Type B pancreatic cell (in vitro differentiated cells): ENCODE measurements at places on chromosomes 7 and 10. TPM values are rescaled to one million over a fixed set of nuclear protein-coding genes. Genes with fewer than 3 reads are reported as not detected.

The ANKRD16 gene
- 6.7 and 15.3 TPM in 2 replicates for total RNA-seq

- peak overlapping the region; percentile 71 for H3K4me3 ChIP-seq
- no peaks in the 10 kb centered on the region for H3K27me3 ChIP-seq
- no peak for DNase-seq
- peaks cover 22% of the 10 kb centered on the region for H3K36me3 ChIP-seq
- H3K27ac ChIP-seq, result peak overlapping the region; percentile 86
- peaks cover 65% of the 10 kb centered on the region for H3K4me1 ChIP-seq
Measured at GRCh38 chr7:55053651-55054571, 35.1 kb downstream of the EGFR start.

DNA sequence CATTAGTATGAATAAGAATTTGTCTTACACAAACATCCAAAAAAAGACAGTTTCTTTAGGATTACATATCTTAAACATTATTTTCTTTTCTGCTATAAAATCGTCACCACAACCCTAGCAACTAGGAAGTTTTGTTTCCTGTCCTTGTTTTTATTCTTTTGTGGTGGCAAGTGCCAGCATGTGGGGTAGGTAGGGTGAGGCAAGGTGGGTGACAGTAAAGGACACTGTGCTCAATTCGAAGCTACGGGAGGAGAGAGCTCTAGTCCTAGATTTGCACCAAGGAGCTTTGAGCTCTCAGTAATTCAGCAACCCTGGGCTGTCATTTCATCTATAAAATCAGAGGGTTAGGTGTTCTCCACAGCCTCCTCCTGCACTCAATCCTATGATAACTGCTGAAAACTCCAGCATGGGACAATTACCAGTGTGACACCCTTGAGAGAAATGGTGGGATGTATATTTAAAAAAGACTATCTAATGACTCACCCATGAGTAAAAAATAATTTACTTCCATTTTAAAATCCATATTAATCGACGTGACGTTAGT is 187.1 kb downstream of the FAM107B start:
- H3K4me3 ChIP-seq, result peak overlapping the region; percentile 64
- no peak for DNase-seq

The TUBAL3 gene
- total RNA-seq, result 0.19 and 0.40 TPM in 2 replicates

- no peak for DNase-seq
- no peak overlapping the region for H3K27ac ChIP-seq
- peak overlapping the region; percentile 93 for H3K4me3 ChIP-seq
- no peaks in the 10 kb centered on the region for H3K27me3 ChIP-seq
Measured at GRCh38 chr7:88217675-88218428, 2.0 kb downstream of the SRI start.

GRCh38 chr10:3588816-3589215 is 196.2 kb downstream of the KLF6 start:
- no peak overlapping the region for H3K27ac ChIP-seq
- peaks cover 3% of the 10 kb centered on the region for H3K27me3 ChIP-seq
- no peak overlapping the region for H3K4me3 ChIP-seq

GRCh38 chr10:16392531-16393069 is 44.2 kb upstream of the PTER start:
- H3K4me1 ChIP-seq, result no peaks in the 10 kb centered on the region
- peaks cover 3% of the 10 kb centered on the region for H3K27me3 ChIP-seq
- no peak overlapping the region for H3K27ac ChIP-seq
- no peak for DNase-seq
- no peak overlapping the region for H3K4me3 ChIP-seq
- H3K36me3 ChIP-seq, result no peaks in the 10 kb centered on the region

DNA sequence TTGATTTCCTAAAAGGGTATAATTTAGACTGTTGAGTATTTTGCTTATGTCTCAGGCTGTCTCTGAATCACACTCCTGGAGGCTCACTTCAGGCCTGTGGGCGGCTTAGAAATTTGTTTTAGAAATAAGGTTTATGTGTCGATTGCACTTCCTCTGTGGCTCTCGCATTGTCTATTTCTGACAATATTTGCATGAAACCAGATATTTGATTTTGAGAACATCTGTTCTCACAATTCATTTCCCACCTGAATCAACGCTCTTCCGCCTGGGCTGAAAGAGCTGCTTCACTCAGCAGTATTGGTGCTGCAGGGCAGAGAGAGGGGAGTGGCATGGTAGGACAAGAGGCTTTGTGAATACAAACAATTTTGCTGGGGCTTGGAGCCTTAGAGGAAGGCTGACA is 262.0 kb downstream of the ADRA2A start:
- no peak overlapping the region for H3K27ac ChIP-seq
- no peaks in the 10 kb centered on the region for H3K4me1 ChIP-seq
- no peak for DNase-seq
- no peak overlapping the region for H3K4me3 ChIP-seq
- H3K36me3 ChIP-seq, result peaks cover 4% of the 10 kb centered on the region

DNA sequence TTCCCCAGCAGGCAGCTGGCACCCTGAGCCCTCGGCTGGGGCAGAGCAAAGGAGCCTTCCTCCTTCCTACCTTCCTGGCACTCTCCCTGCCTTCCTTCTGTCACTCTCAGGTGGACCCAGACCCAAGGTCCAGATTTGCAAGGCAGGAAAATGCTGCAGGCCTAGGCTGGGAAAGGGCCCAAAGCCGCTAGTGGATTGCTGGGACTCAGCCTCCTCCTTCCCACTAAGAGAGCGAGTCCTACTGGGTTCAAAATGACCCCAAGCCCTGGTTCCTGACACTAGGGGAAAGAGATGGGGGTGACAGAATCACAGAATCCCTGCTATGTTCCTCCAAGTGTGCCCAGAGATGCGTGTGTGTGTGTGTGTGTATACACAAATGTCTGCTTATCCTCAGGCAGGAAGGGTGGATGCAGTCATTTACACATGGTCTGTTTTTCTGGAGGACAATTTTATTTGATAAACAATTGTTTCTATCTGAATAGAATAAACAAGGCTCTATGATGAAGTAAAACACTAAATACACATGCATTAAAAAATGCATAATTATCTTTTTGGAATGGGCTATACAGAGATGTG is 1.3 kb upstream of the PLAU start:
- H3K27ac ChIP-seq, result no peak overlapping the region
- H3K27me3 ChIP-seq, result peaks cover 60% of the 10 kb centered on the region
- H3K36me3 ChIP-seq, result no peaks in the 10 kb centered on the region
- no peak for DNase-seq

The YKT6 gene
- 82.4 and 97.4 TPM in 2 replicates for total RNA-seq

- no peak overlapping the region for H3K27ac ChIP-seq
- no peak for DNase-seq
- no peak overlapping the region for H3K4me3 ChIP-seq
- no peaks in the 10 kb centered on the region for H3K4me1 ChIP-seq
Measured at GRCh38 chr10:75165684-75166622, 44.6 kb upstream of the VDAC2 start.

- no peaks in the 10 kb centered on the region for H3K27me3 ChIP-seq
- DNase-seq, result no peak
- H3K4me1 ChIP-seq, result no peaks in the 10 kb centered on the region
Measured at GRCh38 chr10:95716866-95717265, 23.1 kb upstream of the TCTN3 start.

The TEX47 gene
- not detected in 2 replicates for total RNA-seq

GRCh38 chr7:30249316-30249715 is 35.1 kb upstream of the ZNRF2 start:
- no peak for DNase-seq
- peaks cover 25% of the 10 kb centered on the region for H3K4me1 ChIP-seq
- no peaks in the 10 kb centered on the region for H3K36me3 ChIP-seq
- no peak overlapping the region for H3K27ac ChIP-seq

GRCh38 chr7:53302496-53303246 is 267.2 kb downstream of the POM121L12 start:
- no peak overlapping the region for H3K4me3 ChIP-seq
- DNase-seq, result no peak
- H3K4me1 ChIP-seq, result no peaks in the 10 kb centered on the region
- H3K36me3 ChIP-seq, result no peaks in the 10 kb centered on the region
- no peak overlapping the region for H3K27ac ChIP-seq

The KIAA1217 gene
- total RNA-seq, result 73.2 and 99.0 TPM in 2 replicates

- DNase-seq, result no peak
- no peaks in the 10 kb centered on the region for H3K36me3 ChIP-seq
- no peaks in the 10 kb centered on the region for H3K27me3 ChIP-seq
- no peak overlapping the region for H3K4me3 ChIP-seq
- no peak overlapping the region for H3K27ac ChIP-seq
- peaks cover 12% of the 10 kb centered on the region for H3K4me1 ChIP-seq
Measured at GRCh38 chr7:30177186-30177585, 42.4 kb downstream of the MTURN start.

The SMURF1 gene
- 22.1 and 31.3 TPM in 2 replicates for total RNA-seq

DNA sequence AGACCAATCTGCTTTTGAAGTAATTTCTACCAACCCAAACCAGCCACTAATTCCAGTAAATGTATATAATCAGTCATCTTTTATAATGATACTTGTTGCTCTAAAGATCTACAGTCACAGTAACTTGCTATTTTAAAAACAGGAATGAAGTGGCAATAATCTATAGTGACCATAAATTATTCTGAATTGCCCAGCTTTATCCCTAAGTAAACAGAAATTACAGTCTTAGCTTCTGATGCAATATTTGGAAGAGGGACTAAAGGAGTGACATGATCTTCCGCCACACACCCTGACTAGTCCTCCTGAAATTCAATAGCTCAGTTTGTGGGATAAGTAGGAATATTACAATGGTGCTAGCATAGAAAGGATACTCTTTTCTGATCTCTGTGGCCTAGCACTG is 96.1 kb downstream of the ATE1 start:
- DNase-seq, result no peak
- H3K4me1 ChIP-seq, result peaks cover 15% of the 10 kb centered on the region
- no peak overlapping the region for H3K4me3 ChIP-seq
- H3K27ac ChIP-seq, result no peak overlapping the region

DNA sequence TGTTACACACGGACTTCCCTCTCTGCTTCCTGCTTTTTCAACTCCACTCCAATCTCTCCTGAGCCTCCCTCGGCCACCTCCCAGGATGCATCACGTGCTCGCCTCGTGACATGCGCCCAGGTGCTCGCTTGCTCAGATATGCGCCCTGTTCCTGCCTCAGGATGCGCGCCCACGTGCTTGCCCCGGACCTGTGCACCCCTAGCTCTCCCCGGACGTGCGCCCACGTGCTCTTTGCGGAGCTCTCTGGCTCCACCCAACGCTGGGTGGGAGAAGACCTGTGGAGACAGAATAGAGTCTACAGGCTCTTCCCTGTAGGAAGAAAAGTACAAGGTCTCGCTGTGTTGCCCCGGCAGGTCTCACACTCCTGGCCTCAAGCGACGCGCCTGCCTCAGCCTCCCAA is 23.1 kb downstream of the PARD3 start:
- no peak overlapping the region for H3K4me3 ChIP-seq
- H3K36me3 ChIP-seq, result peaks cover 3% of the 10 kb centered on the region
- peaks cover 33% of the 10 kb centered on the region for H3K4me1 ChIP-seq
- H3K27ac ChIP-seq, result no peak overlapping the region
- no peaks in the 10 kb centered on the region for H3K27me3 ChIP-seq
- DNase-seq, result no peak

The EBLN1 gene
- not detected in 2 replicates for total RNA-seq

DNA sequence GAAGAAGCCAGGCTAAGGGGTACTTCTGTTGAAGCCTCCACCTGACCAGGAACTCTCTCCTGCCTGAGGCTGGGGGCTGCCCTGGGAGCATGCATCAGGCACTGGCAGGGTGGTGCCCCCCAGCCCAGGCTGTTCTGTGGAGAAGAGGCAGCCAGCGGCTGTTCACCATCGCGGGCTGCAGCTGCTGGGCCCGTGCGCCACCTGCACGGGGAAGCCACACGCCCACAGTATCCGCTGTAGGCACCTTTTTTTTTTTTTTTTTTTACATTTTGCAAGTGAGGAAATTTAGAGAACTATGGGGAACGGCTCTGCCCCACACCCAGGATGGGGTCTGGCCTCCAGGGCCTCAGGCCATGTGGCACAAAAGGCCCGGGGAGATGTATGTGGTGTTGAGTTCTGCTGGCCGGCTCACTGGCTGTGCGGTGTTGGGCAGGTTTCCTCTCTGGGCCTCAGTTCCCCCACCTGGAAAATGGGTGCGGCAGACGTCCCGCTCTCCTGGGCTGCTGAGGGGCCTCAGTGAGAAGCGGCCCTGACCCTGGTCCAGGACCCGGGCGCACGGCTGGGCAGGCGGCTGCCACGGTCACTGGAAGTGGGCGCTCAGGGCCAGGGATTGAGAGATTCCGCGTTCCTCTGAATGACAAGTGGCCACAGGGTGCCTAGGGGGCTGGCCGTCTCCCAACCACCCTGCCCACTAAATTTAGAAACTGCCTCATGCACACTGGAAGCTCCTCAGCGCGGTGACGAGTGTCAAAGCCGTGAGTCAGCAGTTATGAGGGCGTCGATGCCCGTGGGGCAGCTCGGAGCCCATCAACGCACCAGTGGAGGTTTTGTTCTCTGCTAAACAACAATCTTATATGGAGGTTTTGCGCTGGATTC is 8.8 kb upstream of the INTS1 start:
- no peaks in the 10 kb centered on the region for H3K27me3 ChIP-seq
- H3K4me3 ChIP-seq, result no peak overlapping the region
- DNase-seq, result no peak

DNA sequence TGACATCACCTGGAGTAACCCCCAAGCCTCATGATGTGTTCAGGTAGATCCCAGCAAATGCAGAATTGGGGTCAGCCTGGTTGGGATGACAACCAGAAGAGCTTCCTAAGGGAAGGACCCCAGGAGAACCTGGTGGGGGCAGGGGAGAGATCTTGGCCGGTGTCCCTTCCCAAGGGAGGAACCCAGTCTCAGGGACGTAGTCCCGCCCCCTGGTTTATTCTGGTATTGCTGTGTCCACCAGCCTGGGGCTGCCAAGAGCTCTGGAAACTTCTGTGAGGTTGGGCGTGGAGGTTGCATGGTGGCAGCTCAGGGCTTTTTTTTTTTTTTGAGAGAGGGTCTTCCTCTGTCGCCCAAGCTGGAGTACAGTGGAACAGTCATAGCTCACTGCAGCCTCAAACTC is 19.4 kb downstream of the GTF2IRD1 start:
- no peak overlapping the region for H3K4me3 ChIP-seq
- DNase-seq, result no peak

The FKBP6 gene
- not detected in 2 replicates for total RNA-seq

The DNAH11 gene
- total RNA-seq, result 1.0 and 3.2 TPM in 2 replicates

GRCh38 chr7:47392241-47392759 is 189.6 kb downstream of the TNS3 start:
- H3K27me3 ChIP-seq, result no peaks in the 10 kb centered on the region
- no peak overlapping the region for H3K27ac ChIP-seq
- DNase-seq, result no peak
- H3K36me3 ChIP-seq, result peaks cover 57% of the 10 kb centered on the region

- no peak overlapping the region for H3K4me3 ChIP-seq
- H3K27me3 ChIP-seq, result no peaks in the 10 kb centered on the region
- DNase-seq, result no peak
- no peak overlapping the region for H3K27ac ChIP-seq
Measured at GRCh38 chr10:78556705-78557432, 511.9 kb upstream of the ZMIZ1 start.
